ENCODE measurements at places on chromosomes 11 and 22.
A peak's percentile ranks its signal among the peaks of the same experiment; 100 is the strongest.

DNA sequence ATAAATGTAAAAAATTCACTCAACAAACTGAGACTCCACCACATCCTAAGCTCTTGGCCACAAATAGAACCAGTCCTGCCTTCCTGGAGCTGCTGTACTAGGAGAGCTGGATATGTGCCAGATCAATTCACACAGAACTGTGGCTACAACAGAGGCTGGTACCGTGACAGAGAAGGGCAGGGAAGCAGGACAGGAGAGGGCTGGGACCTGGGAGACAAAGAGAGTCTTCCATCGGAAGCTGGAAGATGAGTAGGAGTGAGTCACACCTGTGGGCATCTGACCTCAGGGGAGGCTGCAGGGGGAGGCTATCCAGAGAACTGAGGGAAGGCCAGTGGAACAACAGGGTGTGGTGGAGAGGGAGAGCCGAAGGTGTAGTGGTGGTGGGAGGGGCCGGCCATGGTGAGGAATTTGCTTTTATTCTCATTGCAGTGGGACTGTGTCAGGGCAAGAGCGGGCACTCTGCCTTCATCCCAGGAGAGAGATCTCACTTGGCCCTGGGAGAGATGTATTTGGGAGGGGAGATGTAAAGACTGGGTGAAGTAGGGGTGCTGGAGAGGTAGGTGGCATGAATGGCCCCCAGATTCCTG lies 1.9 kb upstream of the LTBP3 start:
- peak overlapping the region; percentile 59 for H3K4me3 ChIP-seq
- no peak overlapping the region for H3K27ac ChIP-seq
- peaks cover 10% of the 10 kb centered on the region for H3K4me1 ChIP-seq

DNA sequence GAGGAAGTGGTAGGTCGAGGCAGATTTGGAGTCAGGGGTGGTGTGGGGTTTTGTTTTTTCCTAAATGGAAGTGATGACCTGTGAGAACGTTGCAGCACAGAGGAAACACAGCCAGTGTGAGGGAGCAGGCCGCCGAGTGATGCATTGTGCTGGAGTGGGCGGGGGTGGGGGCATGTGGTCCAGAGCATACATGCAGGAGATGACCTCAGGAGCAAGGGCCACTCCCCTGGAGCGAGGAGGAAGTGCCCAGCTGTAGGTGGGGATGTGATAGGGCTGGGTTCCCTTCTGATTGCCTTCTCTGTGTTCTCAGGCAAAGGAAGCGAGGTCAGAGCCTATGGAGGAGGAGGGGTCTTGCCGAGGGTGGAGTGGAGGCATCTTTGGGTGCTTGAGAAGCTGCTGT lies 81.4 kb downstream of the PPP6R3 start:
- H3K27ac ChIP-seq, result no peak overlapping the region
- H3K4me1 ChIP-seq, result peaks cover 8% of the 10 kb centered on the region
- no peak overlapping the region for H3K4me3 ChIP-seq

- no peak overlapping the region for H3K4me3 ChIP-seq
- H3K4me1 ChIP-seq, result no peaks in the 10 kb centered on the region
- no peak overlapping the region for H3K27ac ChIP-seq
Measured at GRCh38 chr11:73040046-73040445, 102.1 kb downstream of the FCHSD2 start.

GRCh38 chr11:123216249-123216648 lies 21.2 kb upstream of the CLMP start:
- peaks cover 9% of the 10 kb centered on the region for H3K4me1 ChIP-seq
- DNase-seq, result no peak
- H3K27me3 ChIP-seq, result no peaks in the 10 kb centered on the region
- H3K36me3 ChIP-seq, result no peaks in the 10 kb centered on the region
- no peak overlapping the region for H3K27ac ChIP-seq

- H3K36me3 ChIP-seq, result peaks cover 7% of the 10 kb centered on the region
- no peak overlapping the region for H3K4me3 ChIP-seq
- H3K27ac ChIP-seq, result no peak overlapping the region
- peaks cover 4% of the 10 kb centered on the region for H3K27me3 ChIP-seq
- H3K4me1 ChIP-seq, result no peaks in the 10 kb centered on the region
Measured at GRCh38 chr11:19320827-19321226, 80.1 kb upstream of the E2F8 start.

DNA sequence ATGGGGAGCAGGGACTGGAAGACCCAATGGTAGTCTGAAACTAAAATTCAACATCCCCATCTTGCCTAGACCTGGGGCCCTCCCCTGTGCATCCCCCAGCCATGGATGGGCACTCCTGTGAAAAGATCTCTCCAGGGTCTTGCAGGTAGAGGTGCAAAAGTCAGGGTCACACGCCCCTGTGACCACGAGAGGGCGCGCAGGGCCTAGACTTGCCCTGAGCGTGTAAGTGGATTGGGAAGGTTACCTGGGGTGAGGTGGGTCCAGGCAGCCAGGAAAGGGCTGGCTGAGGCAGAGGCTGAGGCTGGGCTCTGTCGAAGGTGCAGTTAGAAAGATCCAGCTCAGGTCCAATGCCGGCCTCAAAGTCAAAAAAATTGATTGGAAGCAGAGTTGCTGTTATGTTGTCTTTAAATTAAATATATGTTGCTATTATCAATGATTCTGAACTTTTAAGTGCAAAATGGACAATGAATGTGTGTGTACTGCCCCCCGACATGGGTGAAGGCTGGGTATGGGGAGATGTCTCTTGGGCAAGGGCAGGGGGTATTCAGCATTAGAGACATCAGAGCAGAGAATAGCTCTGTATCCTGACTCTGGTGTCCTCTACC lies 4.8 kb upstream of the POU2F3 start:
- H3K36me3 ChIP-seq, result no peaks in the 10 kb centered on the region
- H3K27me3 ChIP-seq, result peaks cover 24% of the 10 kb centered on the region
- peak; percentile 74 for DNase-seq
- no peak overlapping the region for H3K27ac ChIP-seq
- H3K4me3 ChIP-seq, result no peak overlapping the region

GRCh38 chr11:116342148-116342547 lies 430.6 kb downstream of the BUD13 start:
- H3K27me3 ChIP-seq, result peaks cover 3% of the 10 kb centered on the region
- no peaks in the 10 kb centered on the region for H3K4me1 ChIP-seq
- H3K36me3 ChIP-seq, result peaks cover 17% of the 10 kb centered on the region
- no peak overlapping the region for H3K27ac ChIP-seq
- H3K4me3 ChIP-seq, result no peak overlapping the region

DNA sequence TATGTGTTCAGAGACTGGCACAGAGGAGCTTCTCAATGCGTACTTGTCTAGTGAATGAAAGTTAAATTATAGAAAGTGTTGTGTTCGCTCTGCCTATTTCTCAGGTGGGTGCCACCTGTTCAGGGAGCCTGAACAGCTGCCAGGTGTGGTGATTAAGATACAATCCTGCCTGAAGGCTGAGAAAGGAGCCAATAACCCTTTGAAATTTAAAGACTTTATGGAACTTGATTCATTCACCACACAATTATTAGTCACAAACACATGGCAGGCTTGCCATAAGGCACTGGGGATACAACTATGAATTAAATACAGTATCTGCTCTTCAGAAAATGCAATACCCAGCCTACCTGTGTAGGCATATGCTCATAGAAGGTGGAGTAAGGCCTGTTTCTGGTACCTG lies 92.9 kb upstream of the AMOTL1 start:
- H3K4me3 ChIP-seq, result no peak overlapping the region
- no peak overlapping the region for H3K27ac ChIP-seq
- H3K27me3 ChIP-seq, result no peaks in the 10 kb centered on the region
- H3K4me1 ChIP-seq, result no peaks in the 10 kb centered on the region
- no peak for DNase-seq
- peaks cover 4% of the 10 kb centered on the region for H3K36me3 ChIP-seq

- H3K27ac ChIP-seq, result no peak overlapping the region
- H3K27me3 ChIP-seq, result no peaks in the 10 kb centered on the region
- no peak overlapping the region for H3K4me3 ChIP-seq
- H3K4me1 ChIP-seq, result peaks cover 9% of the 10 kb centered on the region
- DNase-seq, result no peak
Measured at GRCh38 chr11:83680321-83680720, 394.2 kb upstream of the CCDC90B start.

GRCh38 chr22:20091690-20092476 lies 11.8 kb downstream of the DGCR8 start:
- H3K4me1 ChIP-seq, result no peaks in the 10 kb centered on the region
- DNase-seq, result no peak
- H3K36me3 ChIP-seq, result peaks cover 6% of the 10 kb centered on the region
- H3K4me3 ChIP-seq, result no peak overlapping the region
- H3K27me3 ChIP-seq, result peaks cover 1% of the 10 kb centered on the region
- peak overlapping the region; percentile 28 for H3K27ac ChIP-seq

GRCh38 chr11:108923413-108923812 lies 258.5 kb downstream of the DDX10 start:
- H3K36me3 ChIP-seq, result no peaks in the 10 kb centered on the region
- no peak overlapping the region for H3K27ac ChIP-seq
- no peak overlapping the region for H3K4me3 ChIP-seq

- DNase-seq, result peak; percentile 87
- peaks cover 5% of the 10 kb centered on the region for H3K27me3 ChIP-seq
- H3K27ac ChIP-seq, result no peak overlapping the region
- H3K36me3 ChIP-seq, result no peaks in the 10 kb centered on the region
- peaks cover 2% of the 10 kb centered on the region for H3K4me1 ChIP-seq
Measured at GRCh38 chr11:113305440-113306336, 8.7 kb upstream of the TTC12 start.

DNA sequence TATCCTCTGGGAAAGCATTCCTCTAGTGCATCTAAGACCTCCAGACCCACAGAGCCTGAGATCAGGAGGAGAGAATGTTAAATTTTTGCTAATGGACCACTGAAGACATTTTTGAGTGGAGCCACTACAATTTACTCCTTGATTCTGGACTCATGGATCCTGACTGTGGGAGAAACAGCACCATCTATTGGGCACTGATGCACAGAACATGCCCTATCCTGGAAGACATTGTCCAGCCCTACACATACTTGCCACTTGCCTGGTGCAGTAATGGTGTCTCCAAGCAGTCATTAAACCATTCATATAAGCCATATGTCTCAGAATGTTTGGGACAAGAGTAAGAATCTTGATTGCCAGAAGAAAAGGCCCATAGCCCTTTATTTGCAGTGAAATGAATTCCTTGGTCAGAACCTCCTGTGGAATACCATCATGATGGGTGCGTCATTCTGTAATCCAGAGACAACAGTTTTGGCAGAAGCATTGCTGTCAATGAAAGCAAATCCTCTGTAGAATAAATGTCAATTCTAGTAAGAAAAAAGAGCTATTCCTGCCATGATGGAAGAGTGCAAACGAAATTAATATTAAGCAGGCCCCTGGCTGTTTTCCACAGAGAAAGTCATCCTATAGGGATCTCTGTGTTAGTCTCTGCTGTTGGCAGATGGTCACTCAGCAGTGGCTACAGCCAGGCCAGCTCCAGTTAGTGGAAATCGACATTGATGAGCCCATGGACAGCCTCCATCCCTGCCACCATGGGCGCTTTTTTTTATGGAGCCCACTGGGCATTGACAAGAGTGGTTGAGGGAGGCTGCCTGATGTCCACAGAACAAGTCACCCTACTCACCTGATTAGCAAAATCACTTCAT lies 43.5 kb downstream of the GGTLC2 start:
- H3K27me3 ChIP-seq, result peaks cover 14% of the 10 kb centered on the region
- peak; percentile 52 for DNase-seq
- no peak overlapping the region for H3K27ac ChIP-seq
- H3K36me3 ChIP-seq, result no peaks in the 10 kb centered on the region
- no peak overlapping the region for H3K4me3 ChIP-seq

GRCh38 chr11:29937526-29937925 lies 79.3 kb downstream of the KCNA4 start:
- H3K4me1 ChIP-seq, result no peaks in the 10 kb centered on the region
- no peak for DNase-seq
- no peaks in the 10 kb centered on the region for H3K27me3 ChIP-seq
- H3K36me3 ChIP-seq, result no peaks in the 10 kb centered on the region

- H3K4me3 ChIP-seq, result no peak overlapping the region
- peaks cover 63% of the 10 kb centered on the region for H3K4me1 ChIP-seq
- peaks cover 9% of the 10 kb centered on the region for H3K27me3 ChIP-seq
- no peaks in the 10 kb centered on the region for H3K36me3 ChIP-seq
Measured at GRCh38 chr11:113091481-113091780, 130.2 kb downstream of the NCAM1 start.

DNA sequence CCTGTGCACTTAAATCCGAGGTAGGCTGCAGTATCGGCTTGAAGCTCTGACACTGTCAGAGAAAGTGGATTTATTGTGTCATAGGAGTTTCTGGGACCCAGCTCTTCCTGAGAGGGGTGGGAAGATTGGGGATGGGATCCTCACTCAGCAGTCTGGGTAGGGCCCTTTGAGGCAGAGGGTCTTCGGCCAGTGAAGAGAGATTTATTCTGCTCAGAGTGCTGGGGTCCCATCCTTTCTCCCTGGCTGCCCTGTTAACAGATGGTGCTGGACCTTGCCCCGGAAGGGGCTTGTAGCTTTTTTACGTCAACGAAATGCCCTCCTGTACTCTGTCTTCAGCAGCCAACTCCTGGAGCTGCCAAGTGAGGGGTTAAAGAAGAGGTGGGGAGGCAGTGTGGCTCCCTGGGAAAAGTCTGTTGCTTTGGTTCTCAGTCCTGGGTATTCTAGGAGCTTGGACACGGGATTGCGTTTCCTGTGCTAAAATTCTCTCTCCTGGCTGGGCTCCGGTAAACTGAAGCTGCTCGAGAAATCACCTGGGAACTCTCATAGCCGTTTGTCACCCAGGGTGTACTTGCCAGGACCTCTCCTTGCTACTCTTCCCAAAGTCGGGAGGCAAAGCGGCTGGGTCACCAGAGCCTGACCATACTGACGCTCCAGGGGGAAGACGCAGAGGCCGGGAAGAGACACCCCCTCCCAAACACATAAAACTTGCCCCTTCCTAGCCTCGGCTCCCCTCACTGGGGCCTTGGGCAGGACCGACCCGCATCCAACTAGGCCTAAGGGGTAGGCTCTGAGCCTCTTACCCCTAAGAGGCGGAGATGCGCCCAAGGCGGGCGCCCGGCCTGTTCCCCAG lies 806 bp upstream of the SMDT1 start:
- peaks cover 6% of the 10 kb centered on the region for H3K36me3 ChIP-seq
- H3K27ac ChIP-seq, result peak overlapping the region; percentile 95
- DNase-seq, result peak; percentile 26
- peaks cover 10% of the 10 kb centered on the region for H3K4me1 ChIP-seq
- peak overlapping the region; percentile 92 for H3K4me3 ChIP-seq

DNA sequence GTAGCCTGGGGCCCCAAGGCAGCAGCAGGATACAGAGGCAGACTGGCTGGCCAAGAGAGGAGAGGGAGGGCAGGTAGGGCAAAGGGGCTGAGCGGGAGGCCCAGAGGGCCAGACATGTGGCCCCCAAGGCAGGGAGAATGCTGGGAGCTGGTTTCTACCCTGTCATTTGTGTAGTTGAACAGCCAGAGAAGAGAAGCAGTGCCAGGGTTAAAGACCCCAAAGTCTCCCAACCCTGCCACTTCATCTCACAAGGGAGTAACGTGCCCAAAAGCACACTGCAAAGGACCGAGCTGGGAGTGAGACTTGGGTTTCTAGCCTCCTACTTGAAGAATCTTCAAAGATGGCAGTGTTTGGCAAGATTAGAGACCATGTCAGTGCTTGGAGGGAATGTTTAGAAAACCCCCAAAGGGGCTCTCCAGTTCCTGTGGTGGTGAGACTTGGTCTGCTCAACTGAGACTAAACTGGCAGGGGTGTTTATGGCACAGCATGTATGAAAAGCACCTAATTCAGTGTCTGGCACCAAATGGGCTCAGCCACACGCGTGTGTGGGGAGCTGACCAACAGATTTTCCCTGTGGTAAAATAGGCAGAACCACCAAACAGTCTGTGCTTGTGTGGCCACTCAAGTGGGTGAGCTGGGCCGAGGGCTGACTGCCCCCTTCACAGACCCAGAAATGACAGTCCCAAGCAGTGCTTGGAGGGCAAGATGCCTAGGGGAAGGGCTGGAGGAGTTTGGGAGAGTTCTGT lies 68.2 kb upstream of the CLTCL1 start:
- no peak overlapping the region for H3K27ac ChIP-seq
- H3K4me3 ChIP-seq, result no peak overlapping the region
- H3K27me3 ChIP-seq, result peaks cover 2% of the 10 kb centered on the region
- no peak for DNase-seq

GRCh38 chr22:46023558-46023981 lies 46.6 kb upstream of the WNT7B start:
- no peaks in the 10 kb centered on the region for H3K36me3 ChIP-seq
- H3K27me3 ChIP-seq, result peaks cover 12% of the 10 kb centered on the region
- H3K4me1 ChIP-seq, result peaks cover 3% of the 10 kb centered on the region
- H3K27ac ChIP-seq, result no peak overlapping the region
